ENCODE measurements at places on chromosomes 5 and 9. TPM values are rescaled to one million over a fixed set of nuclear protein-coding genes. Genes with fewer than 3 reads are reported as not detected.

- DNase-seq = no peak
Observed at GRCh38 chr5:8289779-8290178, 420.8 kb downstream of the MTRR start.

DNA sequence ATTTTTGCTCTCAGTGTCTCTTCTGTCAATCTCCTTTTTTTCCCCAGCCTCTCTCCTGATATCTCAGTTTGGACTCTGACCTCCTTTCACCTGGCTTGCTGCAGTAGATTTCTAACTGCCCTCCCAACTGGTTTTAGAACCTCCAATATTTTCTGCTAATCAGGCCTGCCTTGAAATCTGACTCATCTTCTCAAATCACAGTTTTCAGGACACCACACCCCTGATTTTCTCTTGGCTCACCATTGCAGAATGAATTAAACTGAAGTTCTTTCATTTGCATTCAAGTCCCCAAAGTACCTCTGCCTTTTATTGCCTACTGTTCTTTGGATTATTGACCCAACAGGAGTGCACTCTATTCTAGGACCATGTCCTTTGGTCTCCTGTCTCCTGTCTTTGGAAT lies 310.4 kb upstream of the TRPC7 start:
- DNase-seq = no peak

DNA sequence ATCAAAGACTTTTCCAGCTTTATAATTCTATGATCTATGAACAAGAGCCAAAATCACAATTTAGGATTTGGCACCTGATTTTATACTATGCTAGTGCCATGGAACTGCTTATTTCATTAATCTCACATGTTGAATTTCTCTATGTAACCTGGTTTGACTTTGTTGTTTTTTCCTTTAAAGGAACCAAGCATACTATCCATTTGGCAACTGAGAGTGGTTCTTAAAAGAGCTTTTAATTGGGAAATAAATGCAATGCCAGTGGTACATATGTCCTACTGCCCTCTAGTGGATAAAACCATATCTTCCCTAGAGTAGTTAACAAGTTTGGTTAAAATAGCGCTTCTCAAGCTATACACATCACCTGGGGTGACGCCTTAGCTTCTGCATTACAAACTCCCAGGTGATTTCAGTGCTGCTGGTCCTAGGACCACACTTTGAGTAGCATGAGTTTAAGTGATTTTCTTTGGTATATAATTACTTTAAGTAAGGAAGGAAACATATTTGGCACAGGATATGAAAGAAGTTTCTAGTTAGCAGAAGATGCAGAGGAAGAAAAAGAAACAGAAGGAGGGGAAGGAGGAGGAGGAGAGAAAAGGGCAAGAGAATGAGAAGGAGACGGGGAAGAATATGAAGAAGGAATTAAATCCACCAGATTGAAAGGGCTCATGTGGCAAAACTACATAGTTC lies 56.8 kb downstream of the FGF10 start:
- peak; percentile 45 for DNase-seq

- DNase-seq = peak; percentile 38
Observed at GRCh38 chr5:120779674-120780073, 315.6 kb downstream of the PRR16 start.

The PDCD1LG2 gene
- 18.3 TPM for total RNA-seq

The DOCK2 gene
- 6.1 TPM for total RNA-seq

The SPINK7 gene
- not detected for total RNA-seq

The IFNB1 gene
- not detected for total RNA-seq

The CEP72 gene
- 8.0 TPM for total RNA-seq

The IL17B gene
- total RNA-seq = not detected
